Smooth muscle cell of trachea (primary cell): ENCODE measurements at places on chromosomes 13 and 19. TPM values are rescaled to one million over a fixed set of nuclear protein-coding genes. Genes with fewer than 3 reads are reported as not detected.

The PRR12 gene
- 3.8 and 4.5 TPM in 2 replicates for total RNA-seq

The PDX1 gene
- total RNA-seq, result not detected in 2 replicates

The C19orf85 gene
- total RNA-seq, result not detected in 2 replicates

The ZNF497 gene
- total RNA-seq, result 0.87 and 2.0 TPM in 2 replicates

The TMEM150B gene
- not detected in 2 replicates for total RNA-seq

The LATS2 gene
- 14.3 and 20.7 TPM in 2 replicates for total RNA-seq

The CRX gene
- total RNA-seq, result not detected in 2 replicates

The ZSCAN4 gene
- not detected in 2 replicates for total RNA-seq

The COL4A2 gene
- total RNA-seq, result 56.1 and 85.3 TPM in 2 replicates
